Stimulated activated CD4-positive, alpha-beta T cell treated with anti-CD3 and anti-CD28 coated beads, Interleukin-4, amount 100 ng/mL, for 48 hours (primary cell): ENCODE measurements at places on chromosomes 12 and 14.

DNA sequence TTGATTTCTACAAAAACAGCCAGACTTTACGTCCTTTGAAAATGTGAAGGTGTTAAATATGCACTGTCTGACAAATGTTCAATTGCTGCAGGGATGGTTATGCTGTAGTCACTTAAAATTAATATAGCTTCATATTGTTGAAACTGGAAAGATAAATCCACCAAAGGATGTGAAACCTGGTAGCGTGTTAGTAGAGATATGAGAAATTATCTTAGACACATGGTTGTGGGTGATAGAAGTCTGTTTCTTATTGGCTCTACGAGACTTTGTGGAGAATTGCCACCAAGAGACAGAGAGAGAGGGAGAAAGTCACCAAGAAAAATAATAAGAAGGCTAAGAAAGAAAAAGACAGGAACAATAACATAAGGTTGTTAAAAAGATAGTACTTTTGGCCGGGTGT is 2.6 kb upstream of the CAPRIN2 start:
- DNase-seq: no peak

- DNase-seq: no peak
These were observed 35.0 kb downstream of the FLRT2 start for GRCh38 chr14:85564841-85565527.

GRCh38 chr12:30197392-30198057 is 413.8 kb upstream of the TMTC1 start:
- no peak for DNase-seq

GRCh38 chr12:28830491-28830890 is 318.6 kb upstream of the FAR2 start:
- DNase-seq: no peak

DNA sequence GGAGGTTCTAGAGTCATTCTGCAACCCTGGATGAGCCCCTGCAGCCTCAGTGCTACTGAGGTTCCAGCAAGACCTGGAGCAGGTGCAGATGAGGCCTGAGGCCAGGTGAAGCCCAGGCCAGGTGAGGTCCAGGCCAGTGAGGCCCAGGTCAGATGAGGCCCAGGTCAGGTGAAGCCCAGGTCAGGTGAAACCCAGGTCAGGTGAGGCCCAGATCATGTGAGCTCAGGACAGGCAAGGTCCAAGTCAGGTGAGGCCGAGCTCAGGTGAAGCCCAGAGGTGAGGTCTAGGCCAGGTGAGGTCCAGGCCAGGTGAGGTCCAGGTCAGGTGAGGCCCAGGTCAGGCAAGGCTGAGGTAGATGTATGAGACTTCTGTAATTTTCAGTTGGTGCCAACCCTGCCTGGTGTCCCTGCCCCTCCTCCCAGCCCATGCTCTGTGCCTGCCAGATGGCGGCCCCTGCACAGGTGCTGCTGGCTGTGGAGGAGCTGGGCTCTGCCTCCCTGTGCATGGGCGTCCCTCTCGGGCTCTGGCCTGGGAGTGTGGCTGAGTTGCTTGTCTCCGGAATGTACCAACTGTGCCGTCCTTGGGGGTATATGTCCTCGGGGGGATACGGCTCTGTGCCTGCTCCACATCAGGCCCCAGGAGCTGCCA is 388.5 kb downstream of the TMEM121 start:
- DNase-seq: no peak

DNA sequence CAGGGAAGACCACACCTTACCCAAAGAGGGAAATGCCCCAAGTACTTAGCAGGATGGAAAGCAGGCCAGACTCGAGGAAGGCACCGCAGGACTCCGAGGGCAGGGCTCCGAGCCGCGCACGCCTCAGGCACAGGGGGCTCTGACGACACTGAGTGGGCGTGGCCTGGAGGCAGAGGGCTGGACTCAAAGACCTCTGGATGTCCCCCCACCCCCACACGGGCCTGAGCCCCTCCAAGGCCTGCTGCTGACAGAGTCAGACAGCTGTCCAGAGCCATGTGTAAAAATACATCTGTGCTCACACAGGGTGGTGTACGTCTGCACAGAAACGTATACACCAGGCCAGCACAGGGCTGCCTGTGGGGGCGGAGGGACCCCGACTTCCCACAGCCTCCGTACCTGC is 1.4 kb downstream of the AKT1 start:
- peak; percentile 42 for DNase-seq
